ENCODE measurements at places on chromosomes 16 and 17.

DNA sequence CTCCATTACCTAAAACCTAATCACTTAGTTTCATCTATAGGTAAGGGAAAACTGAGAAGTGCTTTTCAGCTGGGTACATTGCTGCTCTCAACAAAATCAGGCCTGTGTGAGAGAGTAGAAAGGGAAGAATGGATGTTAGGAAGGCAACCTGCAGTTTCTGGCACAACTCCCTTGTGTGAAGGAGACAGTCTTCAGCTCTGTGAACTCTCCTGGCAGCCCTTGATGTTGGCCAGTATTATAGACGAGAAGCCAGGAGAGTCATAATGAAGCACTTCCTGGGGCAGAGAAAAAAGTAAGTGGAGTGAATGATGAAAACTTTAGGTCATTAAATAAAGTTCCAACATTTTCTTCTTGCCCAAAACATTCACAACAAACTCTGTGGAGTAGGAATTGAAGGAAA lies 260.1 kb downstream of the IRX3 start:
- DNase-seq = no peak

DNA sequence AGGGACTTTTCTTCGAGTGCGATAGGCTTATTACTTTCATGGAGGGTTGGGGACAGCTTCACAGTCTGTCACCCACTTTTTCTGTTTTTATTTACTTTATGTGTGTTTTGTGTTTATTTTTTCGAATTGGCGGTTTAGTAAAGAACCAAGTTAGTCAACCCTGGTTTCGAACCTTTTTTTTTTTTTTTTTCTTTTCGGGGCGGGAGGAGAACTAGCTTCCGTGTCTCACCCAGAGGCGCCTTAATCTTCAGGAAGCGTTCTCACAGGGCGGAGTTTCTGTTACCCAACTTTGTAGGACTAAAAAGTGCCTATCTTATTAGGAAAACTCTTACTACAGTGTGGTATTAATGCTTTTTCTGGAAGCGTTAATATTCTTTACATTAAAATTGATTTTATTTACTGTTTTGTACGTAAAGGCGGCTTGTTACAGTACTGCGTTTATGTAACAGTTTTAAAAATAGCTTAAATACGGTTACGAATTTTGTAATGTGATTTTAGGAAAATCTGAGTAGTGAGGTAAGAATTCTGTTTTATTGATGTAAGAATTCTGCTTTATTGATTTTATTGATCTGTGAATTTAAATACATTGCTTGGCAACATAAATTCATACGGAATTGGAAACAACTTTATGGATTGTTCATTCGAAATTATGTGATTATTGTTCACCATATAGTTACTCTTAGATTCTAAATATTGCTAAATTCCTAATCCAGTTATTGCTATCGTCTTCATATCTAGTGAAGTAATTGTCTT lies 885 bp downstream of the ZNF207 start:
- no peak for DNase-seq

DNA sequence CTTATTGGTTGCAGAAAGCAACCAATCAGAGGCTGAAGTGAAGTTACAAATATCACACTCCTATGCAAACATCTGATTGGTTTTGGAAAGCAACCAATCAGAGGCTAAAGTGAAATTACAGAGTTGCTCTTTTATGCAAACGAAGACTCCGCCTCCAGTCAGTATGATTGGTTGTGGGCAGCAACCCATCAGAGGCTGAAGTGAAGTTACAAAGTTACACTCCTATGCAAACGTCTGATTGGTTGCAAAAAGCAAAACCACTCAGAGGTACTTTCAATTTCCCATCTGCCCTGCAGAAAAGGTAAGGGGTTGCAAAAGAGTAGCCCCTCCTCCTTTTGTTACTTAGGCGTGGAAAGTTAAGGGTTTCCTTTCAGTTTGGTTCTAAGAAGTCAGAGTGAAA lies 697.3 kb downstream of the MAF start:
- DNase-seq = no peak

DNA sequence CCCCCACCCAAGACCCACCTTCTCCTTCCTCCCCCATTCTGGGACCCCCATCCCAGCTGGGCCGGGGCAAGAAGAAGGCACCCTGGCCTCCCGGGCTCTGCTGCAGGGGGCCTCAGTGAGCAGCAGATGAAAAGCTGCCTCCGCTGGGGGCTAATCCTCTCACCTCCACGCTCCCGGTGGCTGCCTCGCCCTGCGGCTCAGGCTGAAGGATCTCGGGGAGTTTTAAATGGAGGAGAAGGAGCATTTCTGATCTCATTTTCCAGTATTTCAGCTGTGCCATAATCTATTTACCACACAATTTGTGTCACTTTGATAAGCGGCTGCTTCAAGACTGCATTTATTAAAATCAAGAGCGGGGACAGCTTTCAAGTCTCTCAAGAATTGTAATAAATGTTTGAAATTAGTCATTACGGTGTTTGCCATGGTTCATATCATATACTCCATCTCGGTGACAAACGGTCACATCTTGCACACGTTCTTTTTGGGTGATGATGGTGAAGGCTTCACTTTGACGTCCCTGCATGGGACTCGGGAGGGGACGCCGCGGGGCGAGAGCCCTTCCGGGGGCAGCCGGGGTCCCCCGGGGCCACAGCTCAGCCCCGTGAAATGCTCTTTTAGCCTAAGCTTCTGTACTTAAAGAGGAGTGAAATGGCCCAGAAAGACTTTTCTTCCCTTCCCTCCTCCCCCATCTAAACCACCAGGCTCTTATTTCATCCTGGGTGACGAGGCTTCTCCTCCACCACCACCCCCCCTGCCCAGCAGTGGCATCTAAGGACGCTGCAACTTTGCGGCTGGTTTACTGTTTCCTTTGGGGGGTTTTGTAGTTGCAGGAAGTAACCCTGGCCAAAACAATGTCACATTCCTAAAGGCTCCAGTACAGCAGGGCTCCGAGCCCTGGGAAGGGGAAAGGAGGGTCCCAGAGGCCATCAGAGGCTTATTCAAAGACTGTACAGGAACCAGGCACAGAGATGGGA lies 313.1 kb upstream of the TNRC6C start:
- DNase-seq = no peak

DNA sequence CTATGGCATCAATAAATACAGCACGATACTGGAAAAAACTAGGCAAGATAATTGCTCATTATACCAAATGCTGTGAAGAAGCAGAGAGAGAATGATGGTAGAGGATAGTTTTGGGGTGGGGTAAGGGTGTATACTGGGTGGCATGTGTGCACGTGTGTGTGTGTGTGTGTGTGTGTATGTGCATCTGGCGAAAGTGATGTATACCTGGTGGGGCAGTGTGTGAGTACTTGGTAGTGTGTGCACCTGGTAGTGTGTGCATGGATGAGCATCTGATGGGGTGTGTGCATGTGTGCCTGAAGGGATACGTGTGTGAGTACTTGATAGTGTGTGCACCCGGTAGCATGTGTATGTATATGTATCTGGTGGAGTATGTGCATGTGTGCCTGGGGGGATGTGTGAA lies 347.3 kb downstream of the CPPED1 start:
- DNase-seq = no peak

GRCh38 chr17:55284001-55284884 lies 19.5 kb downstream of the HLF start:
- no peak for DNase-seq

DNA sequence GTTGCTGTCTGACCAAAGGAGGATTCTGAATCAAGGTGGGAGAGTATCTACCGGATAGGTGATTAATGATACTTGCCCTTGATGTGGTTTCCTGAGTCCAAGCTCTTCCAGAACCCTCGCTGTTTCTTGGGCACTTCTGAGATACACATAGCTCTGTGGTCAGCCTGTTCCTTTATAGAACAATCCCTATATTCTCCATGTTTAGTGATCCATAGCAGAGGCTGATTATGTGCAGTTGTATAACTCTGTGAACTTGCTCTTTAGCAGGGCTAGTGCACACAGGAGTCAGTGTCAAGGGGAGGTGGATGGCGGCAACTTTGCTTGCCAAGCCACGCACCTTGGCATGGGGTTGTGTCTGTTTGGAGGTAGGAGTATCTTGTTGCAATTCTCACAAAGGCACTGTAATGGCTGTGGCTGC lies 36.1 kb downstream of the ARL4D start:
- DNase-seq = no peak

- DNase-seq = no peak
Measured at GRCh38 chr17:21573961-21574610, 118.2 kb upstream of the KCNJ18 start.

DNA sequence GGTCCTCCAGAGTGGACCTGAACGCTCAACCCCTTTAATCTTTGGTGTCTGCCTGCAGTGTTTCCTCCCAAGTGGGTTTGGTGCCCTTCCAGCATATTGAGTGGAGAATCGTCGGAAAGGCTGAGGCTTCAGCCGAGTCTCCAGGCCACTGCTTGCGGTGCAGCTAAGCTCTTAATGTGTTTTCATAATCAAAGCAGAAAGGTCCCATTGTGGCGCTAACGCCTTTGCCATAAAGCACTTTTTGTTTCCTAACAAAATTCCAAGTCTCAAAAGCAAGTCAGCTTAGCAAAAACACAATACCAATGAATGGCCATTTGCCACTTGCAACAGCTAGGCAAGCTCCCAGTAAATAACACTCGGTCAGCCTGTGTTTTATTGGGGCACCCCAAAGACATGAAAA lies 57.6 kb downstream of the KSR1 start:
- no peak for DNase-seq

DNA sequence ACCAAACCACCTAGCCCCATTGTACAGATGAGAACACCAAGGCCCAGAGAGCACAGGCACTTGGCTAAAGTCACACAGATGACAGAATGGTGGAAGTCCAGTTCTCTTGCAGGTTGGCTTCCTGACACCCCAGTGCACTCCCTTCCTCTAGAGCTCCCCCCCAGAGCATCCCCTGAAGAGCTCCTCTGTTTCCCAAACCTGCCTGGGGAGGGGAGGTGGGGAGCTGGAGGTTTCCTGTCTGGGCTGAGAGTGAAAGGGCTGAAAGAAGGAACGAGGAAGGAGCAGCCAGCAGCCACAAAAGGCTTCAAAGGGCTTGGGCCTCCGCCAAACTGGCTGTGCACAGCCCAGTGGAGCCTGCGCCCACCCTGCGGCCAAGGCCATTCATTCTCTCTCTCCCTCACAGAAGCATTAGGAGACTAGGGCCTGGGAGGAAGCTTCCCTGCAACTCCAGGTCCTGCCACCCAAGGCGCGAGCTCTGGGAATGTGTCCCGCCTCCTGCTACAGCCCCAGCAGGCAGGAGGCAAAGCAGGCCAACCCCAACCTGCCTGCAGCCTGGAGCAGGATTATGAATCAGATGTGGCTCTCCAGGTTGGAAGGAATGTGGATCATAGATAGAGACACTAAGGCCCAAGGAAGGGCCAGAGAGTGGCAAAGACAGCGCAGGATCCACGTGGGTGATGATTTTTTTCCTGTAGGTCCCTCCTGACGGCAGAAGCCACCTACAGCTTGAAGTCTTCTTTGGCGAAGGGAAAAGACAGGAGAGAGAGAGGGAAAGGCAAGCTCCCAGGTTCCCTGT lies 913 bp downstream of the SLC13A5 start:
- no peak for DNase-seq

DNA sequence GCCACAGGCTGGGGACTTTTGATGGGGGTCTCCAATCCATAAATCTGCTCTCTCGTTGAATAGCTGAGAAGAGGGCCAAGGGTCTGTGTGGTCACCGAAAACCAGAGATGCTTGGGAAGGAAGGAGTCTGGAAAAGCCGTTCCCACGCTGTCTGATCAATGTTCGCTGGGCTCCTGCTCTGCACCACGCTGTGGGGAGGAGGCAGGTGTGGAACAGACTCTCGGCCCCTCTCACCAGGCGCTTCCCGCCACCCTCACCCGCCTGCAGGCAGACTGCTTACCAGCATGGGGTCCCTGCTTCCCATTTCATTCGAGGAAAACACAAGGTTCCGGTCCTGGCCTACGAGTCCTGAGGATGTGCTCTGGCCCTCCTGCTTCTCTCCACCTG lies 702 bp upstream of the ALDH3A1 start:
- DNase-seq = no peak

- DNase-seq = no peak
Measured at GRCh38 chr16:1580256-1580655, 31.6 kb downstream of the IFT140 start.
